ENCODE measurements at places on chromosomes 1 and 21.

DNA sequence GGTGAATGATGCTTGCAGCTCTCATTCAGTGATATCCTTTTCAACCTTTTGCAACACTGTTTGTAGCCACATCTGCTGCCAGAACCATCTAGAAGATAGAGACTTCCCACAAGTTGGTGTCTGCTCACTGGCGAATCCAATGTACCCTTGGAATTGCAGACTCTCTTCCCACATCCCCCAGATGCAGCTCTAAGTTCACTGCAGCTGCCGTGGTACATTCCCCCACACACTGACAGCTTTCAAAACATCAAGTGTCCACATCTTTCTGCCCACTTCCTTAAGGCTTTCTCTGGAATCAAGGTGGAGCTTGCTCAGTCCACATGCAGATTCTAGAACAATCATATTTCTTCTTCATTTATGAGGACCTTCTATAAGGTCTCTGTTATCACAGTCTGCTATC is 99.2 kb downstream of the PLPPR4 start:
- DNase-seq, result no peak

DNA sequence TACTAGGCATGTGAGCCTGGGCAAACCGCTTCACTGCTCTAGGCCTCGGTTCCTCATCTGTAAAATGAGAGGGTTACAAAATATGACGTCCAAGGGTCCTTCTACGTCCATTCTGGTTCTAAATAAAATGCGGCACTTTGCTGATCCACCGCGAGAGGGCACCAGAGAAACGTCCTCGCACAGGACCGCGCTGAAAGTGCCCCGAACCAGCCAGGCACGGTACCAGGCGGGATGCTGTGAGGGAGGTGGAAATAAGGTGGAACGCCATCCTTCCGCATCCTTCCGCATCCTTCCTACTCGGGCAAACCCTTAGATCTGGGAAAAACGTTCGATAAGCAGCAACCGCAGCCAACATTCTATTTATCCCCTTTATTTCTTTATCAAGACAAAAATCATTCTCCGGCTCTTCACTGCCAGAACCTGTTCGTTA is 60.3 kb upstream of the KRTAP19-8 start:
- DNase-seq, result peak; percentile 76

DNA sequence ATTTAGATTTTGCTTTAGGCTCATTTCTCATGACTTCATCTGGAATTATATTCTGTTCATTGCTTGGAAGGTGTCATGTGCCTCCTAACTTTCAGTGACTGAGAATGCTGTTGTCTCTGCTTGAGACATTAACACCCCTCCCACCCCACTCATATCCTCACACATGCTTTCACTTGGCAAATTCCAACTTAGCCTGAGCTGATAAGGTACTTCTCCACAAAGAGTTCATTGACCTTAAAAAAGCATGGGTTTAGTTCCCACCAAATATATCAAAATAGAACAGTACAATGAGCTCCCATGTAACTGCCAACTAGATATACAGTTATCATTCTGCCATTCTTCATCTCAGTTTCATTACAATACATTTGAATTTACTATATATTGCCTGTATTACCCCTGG is 576.5 kb upstream of the ADGRL2 start:
- no peak for DNase-seq

DNA sequence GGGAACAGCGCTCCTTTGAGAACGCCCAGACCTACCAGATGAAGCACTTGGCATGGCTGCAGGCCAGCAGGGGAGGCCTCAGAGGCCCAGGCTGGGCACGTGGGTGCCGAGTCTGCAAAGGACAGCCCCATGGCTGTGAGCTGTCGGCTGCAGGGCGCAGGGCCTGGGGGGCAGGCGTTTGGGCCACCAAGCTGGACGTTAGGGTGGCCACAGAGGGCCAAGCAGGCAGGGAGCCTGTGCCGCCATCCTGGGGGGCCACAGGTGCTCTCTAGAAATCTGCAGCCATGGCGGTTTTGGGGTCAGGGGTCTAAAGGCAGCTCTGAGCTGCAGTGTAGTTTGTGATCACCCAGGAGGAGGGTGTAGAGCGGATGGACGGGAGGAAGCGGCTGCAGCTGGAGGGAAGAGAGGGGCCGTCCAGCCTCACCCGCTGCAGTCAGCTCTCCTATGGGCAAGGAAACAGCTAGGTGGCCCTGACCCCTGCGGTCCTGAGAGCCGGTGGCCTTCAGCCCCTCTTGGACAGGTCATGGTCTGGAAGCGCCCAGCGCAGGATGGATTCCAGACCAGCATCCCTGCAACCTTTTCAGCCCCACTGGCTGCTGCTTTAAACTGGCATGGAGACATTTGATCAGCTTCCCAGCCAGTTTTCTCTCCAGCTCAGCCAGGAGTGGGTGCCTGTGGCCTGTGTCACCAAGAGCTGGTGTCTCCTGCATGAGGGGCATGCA is 11.0 kb downstream of the IBA57 start:
- DNase-seq, result no peak

- DNase-seq, result no peak
Observed at GRCh38 chr21:31260790-31261189, 83.3 kb downstream of the TIAM1 start.
